Activated CD4-positive, alpha-beta memory T cell treated with anti-CD3 and anti-CD28 coated beads for 36 hours (primary cell): ENCODE measurements at places on chromosomes 4 and X.

GRCh38 chr4:109547394-109547793 is 12.7 kb upstream of the MCUB start:
- DNase-seq = no peak

GRCh38 chrX:119482041-119482440 is 13.8 kb downstream of the SLC25A5 start:
- DNase-seq = no peak

DNA sequence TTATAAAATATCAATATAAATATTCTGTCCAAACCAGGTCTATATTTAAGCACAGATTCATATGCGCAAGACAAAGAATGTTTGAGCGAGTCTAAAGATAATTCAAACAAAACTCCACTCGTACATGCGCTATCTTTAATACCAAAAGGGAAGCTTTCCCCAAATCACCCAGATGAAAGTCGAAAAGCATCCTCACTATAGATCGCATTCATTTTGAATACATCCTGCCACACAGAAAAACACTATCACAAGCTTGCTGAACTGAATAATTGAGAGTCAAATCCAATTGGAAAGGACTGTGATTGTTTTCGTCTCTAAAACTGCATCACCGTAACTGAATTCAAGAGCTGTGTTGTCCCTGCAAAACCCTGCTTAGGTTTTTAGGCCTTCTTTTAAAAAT is 685 bp downstream of the TASL start:
- no peak for DNase-seq

DNA sequence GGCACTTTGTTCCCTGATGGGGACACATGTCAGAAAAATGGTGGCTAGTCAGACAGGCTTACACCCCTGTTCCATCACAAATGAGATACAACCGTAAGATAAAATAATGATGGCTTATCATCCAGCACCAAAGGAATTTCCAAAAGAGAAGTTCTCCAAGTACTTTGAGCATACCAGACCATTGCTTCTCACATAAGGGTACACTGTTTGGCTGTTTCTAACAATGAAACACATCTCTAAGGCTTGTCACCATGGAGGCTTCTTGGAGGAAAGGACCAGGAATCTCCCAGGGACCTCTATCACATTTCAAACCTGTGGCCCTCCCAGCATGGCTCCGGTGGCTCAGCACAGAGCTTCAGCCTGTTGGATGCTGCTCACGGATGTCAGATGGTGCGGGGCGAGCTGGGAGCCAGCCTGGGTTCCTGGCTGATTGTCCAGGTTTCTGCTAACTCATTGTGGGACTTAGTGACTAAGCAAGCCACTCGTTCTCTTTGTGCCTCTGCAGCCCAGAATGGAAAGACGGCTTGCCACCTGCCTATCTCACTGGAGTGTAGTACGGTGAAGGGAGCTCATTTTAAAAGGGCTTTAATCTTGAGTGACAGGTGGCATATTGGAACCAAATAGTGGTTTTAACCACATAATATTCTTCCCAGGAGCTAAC is 54.5 kb downstream of the FHDC1 start:
- no peak for DNase-seq

GRCh38 chr4:159013692-159014091 is 89.2 kb upstream of the RAPGEF2 start:
- no peak for DNase-seq

GRCh38 chr4:4349867-4350266 is 37.0 kb upstream of the NSG1 start:
- no peak for DNase-seq

- peak; percentile 78 for DNase-seq
These were observed 12.2 kb downstream of the ARHGEF6 start for GRCh38 chrX:136768469-136769084.

DNA sequence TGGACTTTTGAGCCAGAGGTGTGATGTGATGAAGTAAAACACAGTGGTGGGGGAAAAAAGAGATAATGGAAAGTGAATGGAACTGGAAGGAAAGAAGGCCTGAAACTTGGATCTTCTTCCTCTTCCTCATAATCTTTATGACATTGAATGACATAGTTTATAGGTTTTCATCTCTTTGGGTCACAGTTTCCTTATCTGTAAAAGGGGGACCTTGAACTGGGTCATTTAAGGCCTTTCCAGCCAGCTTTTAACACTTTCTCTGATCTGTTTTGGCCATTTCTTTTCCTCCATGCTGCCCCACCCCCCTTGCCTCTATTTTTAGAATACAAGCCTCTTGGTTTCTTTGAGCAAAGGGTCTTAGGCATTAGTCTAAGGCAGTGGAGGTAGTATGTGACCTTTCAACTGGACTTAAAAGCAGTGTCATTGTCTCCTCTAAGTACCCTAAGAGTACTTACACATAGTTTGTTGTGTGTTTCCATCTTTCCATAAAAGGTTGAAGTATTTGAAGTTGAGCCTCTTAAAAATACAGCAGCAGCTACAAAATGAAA is 7.8 kb downstream of the CPEB2 start:
- DNase-seq = no peak

DNA sequence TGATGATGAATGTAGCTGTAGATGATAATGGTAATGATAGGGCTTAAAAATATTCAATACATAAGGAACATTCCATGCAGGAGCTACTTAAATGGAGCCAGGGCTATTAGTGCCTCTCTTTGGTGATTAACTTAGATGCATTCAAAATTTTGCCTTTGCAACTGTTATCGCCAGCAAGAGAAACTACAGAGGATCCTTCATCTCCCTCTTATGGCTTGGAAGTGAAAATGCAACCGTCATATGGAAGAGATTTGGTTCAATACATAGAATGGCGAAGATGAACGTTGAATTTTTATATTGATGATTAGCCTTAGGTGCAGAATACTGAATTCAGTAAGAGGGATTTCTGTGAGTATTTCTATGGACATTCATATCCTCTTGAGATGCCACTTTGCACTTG is 134.5 kb upstream of the NLGN4X start:
- no peak for DNase-seq

- peak; percentile 9 for DNase-seq
These were observed 47.7 kb downstream of the HMGB3 start for GRCh38 chrX:151030845-151031244.

- DNase-seq = no peak
These were observed 141.0 kb downstream of the MAB21L2 start for GRCh38 chr4:150722908-150723362.

DNA sequence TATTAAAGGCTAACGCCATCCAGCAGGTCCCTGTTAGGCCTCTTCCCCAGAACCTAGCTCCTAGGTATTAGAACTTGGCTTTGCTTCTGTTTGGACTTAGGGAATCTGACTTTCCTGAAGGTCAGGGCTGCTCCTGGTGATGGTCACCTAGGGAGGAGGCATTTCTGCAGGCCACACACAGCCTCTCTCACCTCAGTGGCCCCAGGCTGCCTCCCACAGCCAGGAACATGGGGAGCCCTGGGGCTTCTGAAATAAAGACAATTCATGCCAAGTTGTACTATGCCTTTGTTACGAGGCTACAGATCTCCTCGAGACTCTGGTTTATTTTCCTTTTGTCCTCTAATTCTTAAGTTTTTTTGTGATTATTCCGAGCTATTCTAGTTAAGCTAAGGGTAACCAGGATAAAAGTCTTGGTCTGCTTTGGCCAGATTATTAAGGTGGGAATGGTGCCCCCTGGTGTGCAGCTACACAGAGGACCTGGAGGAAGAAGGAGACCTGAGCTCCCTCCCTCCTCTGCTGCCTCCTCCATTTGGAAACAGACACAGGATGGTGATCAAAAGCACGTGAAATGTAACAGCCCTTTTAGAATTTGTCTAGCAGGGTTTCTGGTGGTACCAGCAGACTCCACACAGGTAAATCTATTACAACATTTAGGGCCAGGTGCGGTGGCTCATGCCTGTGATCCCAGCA is 131.0 kb downstream of the DCLK2 start:
- peak; percentile 49 for DNase-seq

DNA sequence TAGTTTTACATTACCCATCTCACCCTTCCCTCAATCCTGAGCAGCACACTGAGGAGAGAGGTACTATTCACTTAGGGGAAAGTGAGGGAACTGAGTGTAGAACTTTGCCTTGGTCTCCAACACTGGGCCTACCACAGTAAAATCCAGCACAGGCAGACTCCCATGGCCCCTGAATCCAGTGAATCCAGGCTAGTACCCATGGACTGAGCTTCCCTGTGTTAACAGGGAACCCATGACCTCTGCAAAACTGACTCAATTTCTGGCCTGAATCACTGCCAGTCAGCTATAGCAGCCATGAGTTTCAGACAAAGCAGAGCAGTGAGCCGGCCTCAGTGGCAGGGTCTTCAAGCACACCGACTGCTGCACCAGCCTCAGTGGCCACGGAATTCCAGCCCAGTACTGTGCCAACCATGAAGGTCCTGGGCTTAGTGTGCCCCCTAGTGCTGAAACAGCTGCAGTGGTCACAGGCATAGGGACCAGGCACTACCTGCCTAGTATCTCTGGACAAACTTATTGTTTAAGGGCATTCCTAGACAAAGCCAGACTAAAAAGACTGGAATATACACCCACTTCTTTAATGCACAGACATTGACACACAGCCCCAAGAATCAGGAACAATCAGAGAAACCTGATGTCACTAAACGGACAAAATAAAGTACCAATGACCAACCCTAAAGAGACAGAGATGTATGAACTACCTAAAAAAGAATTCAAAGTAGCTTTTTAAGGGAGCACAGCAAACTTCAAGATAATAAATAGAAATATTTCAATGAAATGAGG is 127.4 kb upstream of the RPL34 start:
- DNase-seq = peak; percentile 53

DNA sequence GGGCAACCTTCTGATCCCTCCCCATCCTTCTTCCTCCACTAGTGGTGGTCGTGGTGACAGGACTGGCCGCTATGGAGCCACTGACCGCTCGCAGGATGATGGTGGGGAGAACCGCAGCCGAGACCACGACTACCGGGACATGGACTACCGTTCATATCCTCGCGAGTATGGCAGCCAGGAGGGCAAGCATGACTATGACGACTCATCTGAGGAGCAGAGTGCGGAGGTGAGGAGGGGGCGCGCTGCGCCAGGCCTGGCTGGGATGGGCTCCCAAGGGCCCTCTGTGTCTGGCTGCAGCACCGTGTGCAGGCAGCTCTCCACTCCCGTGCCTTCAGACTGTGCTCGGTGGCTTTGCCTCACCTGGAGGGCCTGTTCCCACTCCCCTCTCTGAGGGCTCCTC is 24.3 kb downstream of the RBM10 start:
- no peak for DNase-seq

DNA sequence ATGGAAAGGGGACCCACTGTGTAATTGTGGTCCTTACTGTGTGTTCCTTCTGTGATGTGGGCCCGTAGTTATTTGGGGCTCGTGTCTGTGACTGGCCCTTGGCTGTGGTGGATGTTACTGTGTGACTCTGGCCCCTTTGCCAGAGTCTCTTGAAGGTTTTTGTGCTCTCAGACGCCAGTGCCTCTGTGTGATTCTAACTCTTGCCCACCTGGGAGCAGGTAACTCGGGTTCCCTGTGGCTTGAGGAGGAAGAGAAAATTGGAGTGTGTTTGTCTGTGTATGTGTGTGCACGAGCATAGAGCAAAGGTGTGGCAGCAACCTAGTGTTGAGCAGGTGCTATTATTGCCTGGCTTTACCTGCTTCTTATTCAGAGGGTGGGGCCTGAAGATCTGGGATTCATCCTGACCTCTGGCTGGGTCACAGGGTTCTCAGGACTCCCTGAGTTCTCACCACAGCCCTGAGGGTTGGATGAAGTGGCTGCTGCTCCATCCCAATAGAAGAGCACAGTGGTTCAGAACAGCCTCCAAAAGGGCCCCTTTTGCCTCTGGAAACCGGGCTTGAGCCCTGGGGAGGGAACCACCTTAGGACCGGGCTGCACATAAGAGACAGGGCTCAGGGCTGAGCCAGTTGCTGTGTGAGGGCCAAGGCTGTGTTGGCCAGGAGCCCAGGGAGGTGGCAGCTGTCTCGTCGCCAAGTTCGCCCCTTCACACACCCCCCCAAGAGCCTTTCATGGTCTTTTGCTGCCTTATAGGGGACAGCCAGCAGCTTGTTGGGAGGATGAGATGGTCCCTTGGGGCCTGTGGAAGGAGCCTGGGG is 1.3 kb downstream of the RBM10 start:
- no peak for DNase-seq

GRCh38 chrX:40130207-40130606 is 32.4 kb upstream of the BCOR start:
- DNase-seq = no peak

DNA sequence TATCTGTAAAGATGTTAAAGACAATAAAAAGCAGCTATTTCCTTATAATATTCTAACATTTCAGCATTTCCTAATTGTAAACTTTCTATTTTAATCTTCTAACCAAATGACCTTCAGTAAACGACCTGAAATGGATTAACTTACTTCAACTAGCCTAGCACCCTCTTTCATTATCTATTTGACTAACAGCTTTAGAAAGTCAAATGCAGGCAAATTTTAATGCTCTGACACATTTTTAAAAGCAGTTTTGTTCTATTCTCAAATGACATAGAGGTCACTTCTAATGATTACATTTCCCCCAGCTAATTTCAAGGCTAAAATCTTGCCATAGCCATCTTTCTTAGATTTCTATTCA is 41.9 kb downstream of the SLC7A11 start:
- DNase-seq = no peak

DNA sequence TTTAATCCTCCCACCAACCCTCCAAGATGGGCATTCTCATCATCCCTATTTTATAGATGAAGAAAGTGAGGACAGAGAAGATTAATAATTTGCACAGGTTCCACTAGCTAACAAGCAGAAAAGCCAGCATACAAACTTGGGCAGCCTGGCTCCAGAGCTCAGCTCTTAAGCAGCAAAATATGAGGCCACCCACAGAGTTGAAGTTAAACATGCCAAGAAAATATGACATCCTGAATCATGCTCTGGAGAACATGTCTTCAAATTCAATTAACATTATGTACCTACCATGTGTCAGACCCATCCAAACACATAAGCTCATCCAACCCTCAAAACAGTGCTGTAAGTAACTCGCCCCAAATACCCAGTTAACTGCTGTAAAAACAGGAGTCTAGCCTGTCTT is 33.9 kb downstream of the USP46 start:
- DNase-seq = no peak

GRCh38 chr4:123667496-123667895 is 270.9 kb downstream of the SPRY1 start:
- DNase-seq = no peak

DNA sequence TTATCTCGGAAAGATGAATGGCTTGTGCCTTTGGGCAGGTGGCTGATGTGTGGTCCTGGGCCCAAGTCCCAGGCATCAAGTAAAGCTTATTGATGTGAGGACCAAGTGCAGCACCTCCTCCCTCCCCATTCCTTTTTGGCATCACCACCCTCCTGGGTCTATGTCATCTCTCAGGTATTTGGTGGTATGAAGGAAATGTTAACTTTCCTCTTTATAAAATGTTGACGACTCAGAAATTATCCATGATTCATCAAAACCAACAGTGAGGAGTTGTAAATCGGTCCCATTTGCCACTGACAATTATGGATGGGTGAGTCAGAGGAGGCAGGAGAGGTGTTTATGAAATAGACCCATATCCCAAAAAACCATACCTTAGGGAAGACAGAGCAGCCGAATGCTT is 229.4 kb upstream of the GATB start:
- no peak for DNase-seq

DNA sequence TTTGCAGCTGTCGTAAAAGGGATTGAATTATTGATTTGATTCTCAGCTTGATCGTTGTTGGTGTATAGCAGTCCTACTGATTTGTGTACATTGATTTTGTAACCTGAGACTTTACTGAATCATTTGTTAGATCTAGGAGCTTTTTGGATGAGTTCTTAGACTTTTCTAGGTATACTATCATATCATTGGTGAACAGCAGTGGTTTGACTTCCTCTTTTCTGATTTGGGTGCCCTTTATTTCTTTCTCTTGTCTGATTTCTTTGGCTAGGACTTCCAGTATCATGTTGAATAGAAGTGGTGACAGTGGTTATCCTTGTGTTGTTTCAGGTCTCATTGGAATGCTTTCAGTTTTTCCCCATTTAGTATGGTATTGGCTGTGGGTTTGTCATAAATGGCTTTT is 8.4 kb downstream of the APOOL start:
- no peak for DNase-seq
